ENCODE measurements at places on chromosomes 13 and 19.

DNA sequence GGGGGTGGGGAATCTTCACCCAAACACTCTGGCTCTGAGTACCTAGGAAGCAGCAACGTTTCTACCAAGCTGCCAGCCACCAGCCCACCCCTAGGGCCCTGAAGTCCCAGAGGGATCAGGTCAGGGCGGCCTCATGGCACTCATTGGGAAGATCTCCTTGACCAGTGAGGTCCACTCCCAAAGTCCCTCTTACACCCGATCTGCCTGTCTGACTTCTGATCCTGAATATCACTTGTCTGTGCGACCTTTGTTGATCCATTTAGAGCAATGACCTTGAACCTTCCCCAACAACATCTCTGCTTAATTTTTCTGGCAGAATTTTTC is 2.1 kb upstream of the GNA15 start:
- DNase-seq: no peak

- no peak for DNase-seq
Measured at GRCh38 chr19:2863816-2864215, 3.3 kb upstream of the ZNF556 start.

GRCh38 chr13:108225440-108225839 is 7.2 kb downstream of the ABHD13 start:
- DNase-seq: no peak

DNA sequence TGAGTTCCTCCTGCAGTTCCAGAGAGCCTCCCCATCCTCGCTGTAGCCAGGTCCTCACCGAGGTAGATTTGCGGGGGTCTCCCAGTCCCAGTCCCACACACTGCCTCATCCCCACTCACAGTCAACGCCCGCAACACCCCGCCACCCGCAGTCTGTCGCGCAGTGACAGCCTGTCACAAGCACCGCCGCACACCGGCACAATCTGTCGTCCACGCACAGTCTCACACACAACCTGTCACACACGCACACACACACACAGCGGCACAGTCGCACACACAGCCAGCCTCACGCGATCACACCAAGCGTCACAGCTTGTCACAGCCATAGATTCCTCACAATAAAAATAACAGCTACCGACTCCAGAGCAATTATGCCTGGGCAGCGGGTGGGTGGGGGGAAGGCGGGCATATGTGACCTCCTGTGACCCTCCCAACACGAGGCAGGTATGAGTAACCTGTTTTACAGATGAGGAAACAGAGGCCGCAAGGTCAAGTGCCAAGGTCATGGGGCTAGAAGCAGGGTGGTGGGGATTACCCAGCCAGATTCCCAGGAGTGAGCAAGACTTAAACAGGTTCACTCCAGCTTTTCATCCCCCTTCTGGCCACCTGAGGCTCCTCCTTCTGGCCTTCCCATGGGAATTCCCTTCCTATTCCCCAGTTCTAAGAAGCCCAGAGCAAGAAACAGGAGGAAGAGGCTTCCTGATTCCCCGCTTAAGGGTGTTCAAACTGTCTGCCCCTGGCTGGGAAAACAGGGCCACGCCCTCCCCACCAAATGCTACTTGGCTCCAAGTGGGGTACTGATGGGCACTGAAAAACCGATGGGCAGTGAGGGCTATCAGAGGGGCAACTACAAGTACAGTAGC is 13.9 kb downstream of the NFIX start:
- DNase-seq: no peak

GRCh38 chr13:46995874-46996273 is 99.0 kb upstream of the HTR2A start:
- DNase-seq: no peak

DNA sequence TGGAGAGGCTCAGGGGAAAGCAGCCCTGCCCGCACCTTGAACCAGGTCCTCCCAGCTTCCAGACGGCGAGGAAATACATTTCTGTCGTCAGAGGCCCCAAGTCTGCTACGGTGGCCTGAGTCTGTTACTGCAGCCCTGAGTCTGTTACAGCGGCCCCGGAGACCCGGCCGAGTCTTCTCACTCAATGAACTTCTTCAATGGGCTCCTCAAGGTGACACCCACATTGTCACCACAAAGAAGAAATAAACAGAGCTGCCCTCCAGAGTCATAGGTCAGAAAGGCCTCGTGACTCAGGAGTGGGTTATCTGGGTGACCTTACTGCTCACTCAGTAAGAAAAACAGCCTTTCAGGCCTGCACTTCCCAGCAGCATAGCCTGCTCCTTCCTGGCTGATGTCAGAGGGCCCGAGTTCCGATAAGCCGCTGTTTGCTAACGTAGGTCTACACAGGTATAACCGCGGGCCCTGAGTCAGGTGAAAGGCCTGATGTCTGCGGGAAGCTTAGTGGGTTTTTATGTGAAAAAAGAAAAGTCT is 66.9 kb upstream of the TM9SF2 start:
- DNase-seq: no peak

- DNase-seq: no peak
Measured at GRCh38 chr13:38372820-38373383, 23.3 kb downstream of the UFM1 start.

DNA sequence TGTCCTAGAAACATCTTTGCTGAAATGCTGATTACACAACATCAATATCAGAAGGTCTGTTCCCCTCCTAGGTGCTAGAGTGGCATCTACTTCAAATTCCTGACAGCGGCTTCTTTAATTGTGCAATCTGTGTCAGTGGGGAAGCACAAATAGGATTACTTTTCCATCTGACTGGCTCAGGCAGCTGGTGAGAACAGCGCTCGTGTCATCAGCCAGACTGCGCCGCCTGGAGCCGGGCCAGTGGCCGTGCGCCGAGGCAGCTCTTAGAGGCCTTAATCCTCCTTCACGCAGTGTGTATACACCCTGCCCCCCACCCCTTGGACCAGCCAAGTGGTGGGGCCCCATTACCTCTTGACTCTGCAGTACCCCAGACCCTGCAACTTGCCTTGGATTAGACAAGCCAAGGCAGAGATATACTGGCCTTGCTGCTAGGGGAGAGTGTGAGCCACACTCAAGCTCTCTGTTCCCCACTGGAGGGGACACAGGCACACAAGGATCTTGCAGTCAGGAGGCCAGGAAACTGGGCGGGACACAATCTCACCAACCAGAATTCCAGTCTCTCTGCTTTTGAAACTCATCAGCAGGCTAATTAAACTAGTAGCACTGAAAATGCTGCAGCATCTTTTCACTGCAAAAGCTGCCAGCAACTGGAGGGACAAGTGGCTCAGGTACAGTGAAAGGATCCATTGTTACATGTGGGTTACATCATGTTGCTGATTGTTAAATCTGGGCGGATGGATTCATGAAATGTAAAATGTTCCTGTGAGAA is 48.9 kb upstream of the EPHX3 start:
- DNase-seq: no peak

- no peak for DNase-seq
Measured at GRCh38 chr13:47632311-47632710, 368.8 kb downstream of the SUCLA2 start.

GRCh38 chr19:44623080-44623479 is 9.7 kb downstream of the IGSF23 start:
- DNase-seq: no peak

DNA sequence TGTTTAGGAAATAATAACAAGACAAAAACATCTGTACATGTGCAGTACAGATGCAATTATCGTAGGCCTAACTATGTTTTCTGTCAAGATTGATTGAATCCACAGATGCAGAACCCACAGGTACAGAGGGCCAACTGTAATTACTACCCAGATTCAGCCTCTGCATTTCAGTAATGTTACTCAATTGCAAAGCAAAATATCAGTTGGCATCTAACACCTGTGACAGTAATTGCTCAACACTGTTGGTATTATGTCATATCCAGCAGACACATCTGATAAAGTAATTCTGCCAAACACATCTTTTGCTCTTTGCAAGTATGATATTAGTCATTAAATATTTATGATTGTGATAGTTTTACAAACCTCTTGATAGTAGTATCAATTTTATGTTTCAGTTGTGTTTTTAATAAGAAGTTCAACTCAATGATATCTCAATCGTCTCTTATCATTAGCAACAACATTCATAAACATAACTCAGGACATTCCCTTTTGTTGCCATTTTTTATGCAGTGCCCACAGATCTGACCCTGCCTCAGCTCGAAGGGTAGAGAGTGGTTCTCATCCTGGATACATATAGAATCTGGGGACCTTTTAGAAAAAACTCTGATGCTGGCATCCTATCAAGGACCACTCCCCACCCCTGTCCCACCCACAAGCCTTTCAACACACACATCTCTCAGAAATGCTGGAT is 104.7 kb downstream of the MYCBP2 start:
- no peak for DNase-seq

GRCh38 chr19:6752256-6753177 is 13.0 kb downstream of the TRIP10 start:
- DNase-seq: no peak

GRCh38 chr19:42422092-42422900 is 4.9 kb downstream of the LIPE start:
- DNase-seq: no peak

- no peak for DNase-seq
Measured at GRCh38 chr13:98547455-98547854, 29.5 kb downstream of the STK24 start.

- DNase-seq: no peak
Measured at GRCh38 chr19:4068047-4068966, 1.6 kb upstream of the ZBTB7A start.

- no peak for DNase-seq
Measured at GRCh38 chr13:76632401-76633044, 253.7 kb downstream of the KCTD12 start.

- no peak for DNase-seq
Measured at GRCh38 chr19:10811391-10812111, 24.5 kb downstream of the TMED1 start.

DNA sequence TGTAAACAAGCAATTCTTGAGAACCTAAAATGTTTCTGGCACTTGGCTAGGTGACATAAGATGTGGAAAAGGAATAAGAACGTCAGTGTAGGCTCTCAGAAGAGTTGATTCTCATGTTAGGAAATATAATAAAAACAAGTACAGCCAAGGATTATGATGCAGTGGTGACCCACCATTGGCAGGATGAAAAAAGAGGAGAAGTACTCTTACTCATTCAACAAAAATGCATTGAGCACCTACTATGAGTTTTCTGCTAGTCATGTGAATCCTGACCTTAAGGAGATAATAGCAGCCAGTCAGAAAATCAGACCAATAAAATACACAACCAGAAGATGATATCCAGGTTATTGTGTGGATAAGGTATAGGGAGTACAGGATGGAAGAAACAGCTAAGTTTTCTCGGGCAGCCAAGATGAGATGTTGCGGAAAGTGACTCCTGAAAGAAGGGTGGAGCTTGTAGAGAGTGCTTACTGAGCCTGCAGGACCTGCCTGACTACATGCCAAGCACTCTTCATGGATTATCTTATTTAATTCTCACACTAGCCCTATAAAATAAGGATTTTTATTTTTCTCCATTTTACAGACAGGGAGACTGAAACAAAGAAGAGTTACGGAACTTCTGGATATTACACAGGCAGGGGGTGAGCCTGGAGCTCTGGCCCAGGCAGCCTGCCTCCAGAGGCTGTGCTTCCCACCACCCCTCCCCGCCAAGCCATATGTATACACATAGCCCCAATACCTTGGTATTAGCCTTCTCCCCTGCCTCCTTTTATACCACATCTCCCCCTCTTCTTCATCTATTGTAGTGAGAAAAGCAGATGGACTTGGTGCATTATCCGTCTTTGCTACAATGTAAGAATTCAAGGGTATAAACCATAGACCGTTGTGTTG is 58.0 kb downstream of the TGDS start:
- DNase-seq: no peak

GRCh38 chr13:67122251-67122650 is 107.9 kb downstream of the PCDH9 start:
- DNase-seq: no peak

- no peak for DNase-seq
Measured at GRCh38 chr19:47275791-47276461, 1.2 kb downstream of the INAFM1 start.

- DNase-seq: no peak
Measured at GRCh38 chr19:18109341-18109732, 11.8 kb downstream of the MAST3 start.

- peak; percentile 7 for DNase-seq
Measured at GRCh38 chr13:27481766-27482165, 31.4 kb upstream of the MTIF3 start.

GRCh38 chr13:20336761-20337160 is 104.6 kb upstream of the GJB6 start:
- DNase-seq: no peak

DNA sequence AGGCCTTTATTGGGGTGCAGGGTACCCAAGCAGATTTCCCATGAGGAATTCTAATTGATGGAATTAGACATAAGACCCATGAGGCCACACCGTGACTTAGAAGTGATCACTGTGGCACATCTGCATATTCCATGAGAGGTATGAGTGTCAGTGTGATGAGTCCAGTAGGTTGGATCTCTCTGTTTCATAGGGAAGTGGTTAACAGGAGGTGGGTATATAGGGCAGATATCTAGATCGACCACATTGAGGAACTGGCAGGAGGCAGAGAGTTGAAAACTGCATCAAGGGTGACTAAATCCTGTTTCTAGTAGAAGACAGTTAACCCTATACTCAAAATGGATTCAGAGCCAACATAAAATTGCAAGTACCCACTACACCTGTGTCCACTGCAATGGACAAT is 68.6 kb upstream of the MIR17HG start:
- no peak for DNase-seq

DNA sequence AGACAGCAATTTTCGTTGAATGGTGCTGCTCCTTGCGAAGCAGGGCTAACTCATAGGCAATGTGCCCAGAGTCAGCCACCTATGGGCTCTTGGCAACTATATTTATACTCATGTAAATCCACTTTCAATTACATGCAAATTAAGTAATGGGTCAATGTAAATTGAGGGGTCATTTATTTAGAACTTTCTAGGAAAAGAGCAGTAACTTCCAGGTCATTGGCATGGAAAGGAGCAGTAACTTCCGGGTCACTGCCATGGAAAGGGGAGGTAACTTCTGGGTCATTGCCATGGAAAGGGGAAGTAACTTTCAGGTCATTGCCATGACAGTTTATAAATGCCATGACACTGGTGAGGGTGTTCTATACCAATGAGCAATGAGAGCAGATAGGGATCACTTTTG is 11.6 kb downstream of the KLK4 start:
- DNase-seq: no peak

DNA sequence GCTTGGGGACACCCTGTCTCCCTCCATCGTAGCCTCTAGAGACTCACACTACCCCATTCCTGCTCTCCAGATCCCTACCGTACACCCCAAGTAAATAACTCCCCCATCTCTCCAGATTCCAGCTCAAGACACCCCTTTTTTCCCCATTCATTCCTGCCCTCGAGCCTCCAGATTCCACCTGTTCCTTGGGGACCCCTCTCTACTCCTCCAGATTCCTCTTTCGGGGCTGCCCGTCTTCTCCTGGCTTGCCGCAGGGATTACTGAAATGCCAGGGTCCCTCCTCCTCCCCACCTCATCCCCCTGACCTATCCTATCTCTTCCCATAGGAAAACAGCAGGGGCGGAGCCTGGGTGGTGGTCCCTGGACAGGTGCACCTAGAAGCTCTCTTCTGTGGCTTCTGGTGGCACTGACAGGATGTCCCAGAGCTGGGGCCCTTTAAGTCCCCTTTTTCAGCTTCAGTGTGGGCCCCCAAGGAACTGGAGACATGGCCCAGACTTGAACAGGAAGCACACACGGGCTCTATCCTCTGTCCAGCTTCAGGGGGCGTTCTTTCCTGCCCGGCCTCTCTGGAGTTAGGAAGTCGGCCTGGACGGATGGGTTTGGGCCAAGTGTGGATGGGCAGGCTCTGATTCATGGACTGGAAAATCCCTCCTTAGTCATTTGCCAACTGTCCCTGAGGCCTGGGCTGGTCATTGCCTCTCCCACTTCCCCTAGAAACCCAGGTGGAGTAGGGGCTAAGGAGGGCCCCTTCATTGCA is 1.2 kb downstream of the ZSWIM4 start:
- DNase-seq: no peak

- no peak for DNase-seq
Measured at GRCh38 chr13:69319656-69320055, 788.0 kb upstream of the ATXN8OS start.
